Stimulated activated CD8-positive, alpha-beta memory T cell treated with anti-CD3 and anti-CD28 coated beads, Interleukin-15, amount 100 ng/mL, for 24 hours (primary cell): ENCODE measurements at places on chromosomes 1 and 21.

- DNase-seq: no peak
Measured at GRCh38 chr1:63173161-63173560, 149.2 kb upstream of the FOXD3 start.

- DNase-seq: no peak
Measured at GRCh38 chr1:97499667-97500066, 421.2 kb downstream of the DPYD start.

DNA sequence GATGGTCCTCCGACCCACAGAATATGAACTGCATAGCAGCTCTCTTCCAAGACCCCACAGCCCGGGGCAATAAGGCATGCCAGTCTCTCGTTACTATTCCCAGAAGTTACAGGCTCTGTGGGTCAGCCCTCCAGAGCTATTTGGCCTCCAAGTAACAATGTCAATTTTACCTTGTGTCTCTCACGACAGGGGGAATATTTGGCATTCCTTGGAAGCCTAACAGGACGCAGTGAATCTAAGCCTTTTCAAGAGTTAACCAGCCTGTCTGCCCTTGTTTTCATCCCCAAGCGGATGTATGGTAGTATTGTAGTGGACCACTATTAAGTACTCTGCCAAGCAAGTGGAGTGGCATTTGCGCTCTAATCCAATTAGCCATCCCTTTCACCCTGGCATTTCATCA, 24.4 kb upstream of the GNG4 start:
- no peak for DNase-seq

- DNase-seq: no peak
Measured at GRCh38 chr1:193448682-193449461, 262.5 kb upstream of the B3GALT2 start.

- no peak for DNase-seq
Measured at GRCh38 chr1:96060621-96061020, 661.0 kb upstream of the PTBP2 start.

- DNase-seq: no peak
Measured at GRCh38 chr1:214193691-214194090, 87.3 kb upstream of the SMYD2 start.

- DNase-seq: no peak
Measured at GRCh38 chr1:53614231-53615021, 124.5 kb downstream of the GLIS1 start.

DNA sequence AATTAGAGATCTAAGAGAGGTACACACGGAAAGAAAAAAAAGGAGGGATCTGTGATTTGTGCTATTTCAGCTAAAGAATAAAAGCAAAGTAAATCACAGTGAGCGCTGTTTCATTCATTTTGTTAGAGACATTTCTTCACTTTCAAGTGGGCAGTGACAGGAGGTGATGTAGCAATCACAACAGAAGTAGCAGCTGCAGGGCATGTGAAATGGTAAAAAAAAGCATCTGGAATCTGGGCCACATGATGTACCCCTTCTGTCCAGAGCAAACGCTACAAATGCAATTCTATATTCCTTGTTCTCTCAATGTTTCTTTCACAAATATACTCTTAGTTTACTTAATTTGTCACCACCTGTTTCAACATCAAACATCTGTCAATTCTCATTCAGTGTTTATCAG, 786.5 kb downstream of the LRRIQ3 start:
- no peak for DNase-seq

DNA sequence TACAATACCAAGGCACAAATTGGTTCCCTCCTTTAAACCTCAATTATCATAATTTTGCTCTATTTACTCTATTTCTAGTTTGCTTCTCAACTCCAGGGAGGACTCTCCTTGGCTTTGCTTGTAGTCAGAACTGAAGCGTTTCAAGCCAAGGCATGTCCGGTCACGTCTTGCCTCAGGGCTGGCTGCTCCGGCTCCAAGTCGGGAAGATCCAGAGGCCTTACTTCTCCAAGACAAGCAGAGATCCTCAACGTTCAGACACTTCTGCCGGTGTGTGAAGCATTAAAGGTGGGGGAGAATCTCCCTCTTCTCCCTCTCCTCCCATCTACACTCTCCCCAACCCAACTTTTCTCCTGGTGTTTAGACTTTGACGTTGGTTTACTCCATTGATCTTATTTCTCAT, 7.2 kb upstream of the HHAT start:
- DNase-seq: no peak

DNA sequence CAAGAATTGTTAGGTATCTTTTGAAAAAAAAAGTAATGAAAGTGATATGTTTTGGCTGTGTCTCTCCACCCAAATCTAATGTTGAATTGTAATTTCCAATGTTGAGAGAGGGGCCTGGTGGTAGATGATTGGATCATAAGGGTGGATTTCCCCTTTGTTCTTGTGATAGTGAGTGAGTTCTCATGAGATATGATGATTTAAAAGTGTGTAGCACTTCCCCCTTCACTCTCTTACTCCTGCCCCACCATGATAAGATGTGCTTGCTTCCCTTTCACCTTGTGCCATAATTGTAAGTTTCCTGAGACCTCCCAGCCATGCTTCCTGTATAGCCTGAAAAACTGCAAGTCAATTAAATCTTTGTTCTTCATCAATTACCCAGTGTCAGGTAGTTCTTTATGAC, 70.7 kb downstream of the XCL2 start:
- no peak for DNase-seq

GRCh38 chr1:214228976-214229375, 52.0 kb upstream of the SMYD2 start:
- DNase-seq: no peak

- DNase-seq: no peak
Measured at GRCh38 chr1:7093297-7093696, 308.0 kb downstream of the CAMTA1 start.

GRCh38 chr1:223714849-223715603, 2.7 kb downstream of the CAPN2 start:
- DNase-seq: no peak

- DNase-seq: no peak
Measured at GRCh38 chr1:233885196-233885920, 19.1 kb upstream of the SLC35F3 start.

GRCh38 chr1:3113047-3113740, 44.2 kb downstream of the PRDM16 start:
- no peak for DNase-seq

GRCh38 chr1:27527223-27527889, 37.4 kb upstream of the WASF2 start:
- no peak for DNase-seq

DNA sequence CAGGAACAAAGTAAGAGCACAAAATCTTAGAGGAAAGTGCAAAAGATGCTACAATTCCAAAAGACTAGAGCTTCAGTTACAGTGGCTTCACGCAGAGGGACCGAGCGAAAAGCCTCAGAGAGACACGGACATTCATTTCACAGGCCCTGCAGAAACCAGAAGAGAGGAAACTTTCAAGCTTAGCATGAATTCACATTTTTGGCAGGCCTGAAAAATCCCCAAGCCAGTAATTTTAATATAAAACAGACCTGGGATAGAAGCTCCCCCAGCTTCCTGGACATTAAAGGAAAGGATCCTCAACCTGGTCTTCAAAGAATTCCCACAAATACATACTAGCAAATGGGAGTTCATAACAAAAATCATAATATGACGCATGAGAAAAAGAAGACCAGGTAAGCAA, 66.2 kb downstream of the HSF2BP start:
- DNase-seq: no peak

DNA sequence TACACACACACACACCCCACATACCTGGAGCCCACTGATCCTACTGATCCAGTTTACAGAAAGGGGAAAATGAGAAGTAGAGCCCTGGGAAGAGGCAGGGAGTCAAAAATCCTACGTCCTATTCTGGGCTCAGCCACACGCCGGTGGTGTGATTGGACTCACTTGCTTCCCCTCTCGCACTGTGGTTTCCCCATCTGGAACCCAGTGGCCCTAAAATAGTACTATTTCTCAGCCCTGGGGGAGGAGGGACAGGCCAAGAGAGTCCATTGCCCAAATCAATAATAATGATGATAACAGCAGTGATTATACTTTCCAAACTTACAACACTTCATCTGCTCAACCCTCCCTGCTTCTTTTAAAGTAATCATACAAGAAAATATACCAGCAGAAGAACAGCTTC, 2.9 kb upstream of the PIGR start:
- DNase-seq: no peak
